ENCODE measurements at places on chromosomes 12 and 14.

GRCh38 chr14:91180611-91181010 is 63.9 kb downstream of the GPR68 start:
- DNase-seq = no peak

DNA sequence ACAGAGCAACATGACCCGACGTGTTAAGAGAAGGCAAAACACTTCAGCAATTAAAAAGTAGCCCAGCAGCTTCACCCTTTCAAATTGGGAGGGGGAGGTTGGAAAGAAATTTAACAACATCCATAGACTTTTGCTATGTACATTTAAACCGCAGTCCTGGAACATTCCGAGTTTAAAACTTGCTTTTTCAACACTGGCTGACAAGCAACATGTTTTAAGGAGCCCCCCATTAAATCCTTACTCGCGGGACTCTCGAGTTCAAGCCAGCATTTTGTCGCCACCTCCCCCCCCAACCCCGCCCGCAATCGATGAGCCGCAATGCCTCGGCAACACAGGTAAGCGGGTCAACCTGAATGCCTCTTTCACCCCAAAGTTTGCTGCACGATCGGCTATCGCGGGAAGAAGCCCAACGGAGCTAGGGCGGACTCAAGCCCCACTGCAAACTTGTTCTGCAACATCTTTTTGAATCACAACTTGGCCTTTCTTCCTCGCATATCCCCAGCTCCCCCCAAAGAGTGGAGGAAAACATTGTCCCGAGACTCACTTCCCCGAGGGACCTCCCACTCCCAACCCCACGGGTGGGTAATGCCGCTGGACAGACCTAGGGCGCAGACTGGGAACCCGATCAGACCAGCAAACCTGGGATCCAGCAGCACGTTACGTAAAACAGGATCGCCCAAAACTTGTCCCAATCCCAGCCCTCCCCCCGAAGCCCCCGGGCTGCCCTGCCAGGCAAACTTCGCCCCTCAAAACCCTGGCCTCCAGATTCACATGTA is 777 bp downstream of the ZFP36L1 start:
- peak; percentile 69 for DNase-seq

DNA sequence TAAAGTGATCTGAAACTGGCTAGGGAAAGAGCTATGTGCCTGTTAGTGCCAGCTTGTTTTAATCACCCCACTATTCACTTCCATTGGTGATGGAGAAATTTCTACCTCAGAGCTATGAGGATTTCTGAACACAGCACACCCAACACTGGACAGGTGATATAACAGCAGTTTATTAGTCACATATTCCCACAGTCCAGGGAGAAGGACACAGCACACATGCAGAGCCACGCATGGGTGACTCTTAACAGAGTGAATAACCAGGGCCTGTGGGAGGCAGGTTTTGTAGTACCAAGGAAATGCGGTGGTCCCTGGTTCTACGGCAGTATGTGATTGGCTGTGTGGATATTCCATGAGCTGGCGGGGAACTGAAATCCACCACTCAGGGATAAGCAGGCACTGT is 455.1 kb downstream of the BTG1 start:
- no peak for DNase-seq

DNA sequence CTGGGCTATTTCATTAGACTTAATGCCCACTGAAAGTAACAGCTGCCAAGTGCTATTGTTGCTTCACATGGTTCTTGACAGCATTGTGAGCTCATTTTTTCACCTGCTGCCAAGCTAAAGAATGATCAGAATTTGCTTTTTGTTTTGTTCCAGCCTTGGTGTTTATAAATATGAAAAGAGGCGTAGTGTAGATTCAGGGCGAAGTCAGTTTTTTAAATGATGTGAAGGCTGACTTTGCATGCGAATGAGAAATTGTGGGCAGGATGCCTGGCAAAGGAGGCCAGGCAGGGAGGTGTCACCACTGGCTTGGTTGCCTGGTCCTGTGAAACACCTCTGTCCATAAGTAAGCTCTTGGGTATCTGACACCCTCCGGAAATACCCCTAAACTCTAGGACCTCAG is 93.3 kb upstream of the NAP1L1 start:
- DNase-seq = no peak

DNA sequence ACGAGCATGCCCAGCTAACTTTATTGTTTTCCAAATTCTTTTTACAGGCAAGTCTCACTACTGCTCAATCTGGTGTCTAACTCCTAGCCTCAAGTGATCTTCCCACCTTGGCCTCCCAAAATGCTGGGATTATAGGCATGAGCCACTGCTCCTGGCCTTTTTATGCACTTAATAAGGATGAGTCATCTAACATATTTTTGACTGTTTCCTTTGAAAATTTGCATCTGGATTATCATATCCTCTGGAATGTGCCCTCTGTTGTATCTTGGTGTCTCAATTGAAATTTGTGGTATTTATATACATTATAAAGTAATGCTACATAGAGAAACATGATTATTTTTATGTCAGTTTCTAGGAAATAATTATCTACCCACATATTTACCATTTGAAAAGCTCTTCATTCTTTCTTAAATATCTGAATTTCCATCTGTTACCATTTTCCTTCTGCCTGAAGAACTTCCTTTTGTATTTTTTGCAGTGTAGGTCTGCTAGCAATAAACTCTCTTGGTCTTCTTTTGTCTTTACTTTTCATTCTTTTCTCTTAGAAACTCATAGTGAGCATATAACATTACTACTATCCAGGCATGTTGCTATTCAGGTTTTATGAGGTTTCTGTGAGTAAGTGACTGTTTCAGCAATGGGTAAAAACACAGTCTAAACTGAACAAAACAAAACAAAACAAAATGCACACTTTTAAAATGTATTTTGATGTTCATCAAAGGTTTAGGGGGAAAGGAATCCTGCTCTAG is 52.8 kb upstream of the CNOT2 start:
- DNase-seq = no peak

GRCh38 chr12:111025301-111025700 is 104.9 kb upstream of the MYL2 start:
- no peak for DNase-seq

DNA sequence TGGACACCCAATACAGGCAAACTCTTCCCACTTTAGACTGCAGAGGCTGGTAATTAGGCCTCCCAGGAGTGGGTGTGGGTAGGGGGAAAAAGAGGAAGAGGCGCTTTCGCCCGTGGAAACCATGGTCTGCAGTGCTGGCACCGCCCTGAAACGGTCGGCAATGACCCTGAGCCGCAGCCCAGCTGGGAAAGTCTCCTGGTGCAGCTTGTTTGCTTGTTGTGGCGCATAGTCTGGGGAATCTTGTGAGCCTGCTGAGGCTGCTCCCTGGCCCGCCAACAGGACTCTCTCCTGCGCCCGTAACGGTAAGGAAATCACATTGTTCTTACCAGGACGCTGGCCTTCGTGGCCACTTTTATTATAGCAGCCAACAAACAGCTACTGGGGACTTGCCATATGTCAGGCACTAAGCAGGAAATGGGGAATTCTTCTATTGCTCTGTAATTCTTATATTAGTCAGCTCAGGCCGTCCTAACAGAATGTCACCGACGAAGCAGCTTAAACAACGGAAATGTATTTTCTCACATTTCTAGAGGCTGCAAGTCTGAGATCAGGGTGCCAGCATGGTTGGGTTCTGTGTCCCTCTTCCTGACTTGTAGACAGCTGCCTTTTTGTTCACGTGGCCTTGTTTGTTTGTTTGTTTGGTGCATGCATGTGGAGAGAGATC is 52.5 kb upstream of the RIN3 start:
- no peak for DNase-seq

- no peak for DNase-seq
These were observed 35.8 kb downstream of the GRIN2B start for GRCh38 chr12:13945641-13946040.

DNA sequence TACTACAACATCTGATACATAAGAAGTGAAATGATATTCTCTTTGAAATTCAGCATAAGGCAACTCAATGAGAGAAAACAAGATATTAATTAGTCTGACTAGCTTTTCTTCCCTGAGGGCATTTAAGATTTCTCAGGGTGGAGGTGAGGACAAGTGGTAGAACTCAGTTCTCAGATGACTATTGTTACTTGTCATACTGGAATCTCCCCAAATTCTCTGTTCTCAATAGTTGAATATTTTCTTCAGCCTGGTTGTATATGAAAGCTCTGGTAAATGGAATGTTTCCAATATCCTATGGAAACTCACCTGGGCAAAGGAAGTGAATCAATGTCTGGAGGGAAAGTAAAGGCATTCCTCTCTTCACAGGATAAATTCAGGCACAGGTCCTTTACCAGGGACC is 18.2 kb upstream of the ITGA5 start:
- no peak for DNase-seq

- no peak for DNase-seq
These were observed 2.3 kb downstream of the OTUB2 start for GRCh38 chr14:94028450-94028826.
